ENCODE measurements at places on chromosomes 12 and 14. TPM values are rescaled to one million over a fixed set of nuclear protein-coding genes. Genes with fewer than 3 reads are reported as not detected.
A peak's percentile ranks its signal among the peaks of the same experiment; 100 is the strongest.

HOXC13 gene
- not detected for polyA plus RNA-seq

GRCh38 chr14:104802394-104803184 is 1.7 kb downstream of the ZBTB42 start:
- no peak overlapping the region for H3K27ac ChIP-seq
- DNase-seq = no peak
- H3K4me1 ChIP-seq = peaks cover 20% of the 10 kb centered on the region
- H3K27me3 ChIP-seq = peaks cover 18% of the 10 kb centered on the region
- H3K4me3 ChIP-seq = no peak overlapping the region
- peaks cover 13% of the 10 kb centered on the region for H3K36me3 ChIP-seq

ALDH6A1 gene
- polyA plus RNA-seq = 36.8 TPM

TAS2R19 gene
- 2.3 TPM for polyA plus RNA-seq

- peaks cover 11% of the 10 kb centered on the region for H3K4me1 ChIP-seq
- H3K4me3 ChIP-seq = peak overlapping the region; percentile 67
- no peaks in the 10 kb centered on the region for H3K36me3 ChIP-seq
- peak; percentile 15 for DNase-seq
- H3K27ac ChIP-seq = peak overlapping the region; percentile 80
- no peaks in the 10 kb centered on the region for H3K27me3 ChIP-seq
Observed at GRCh38 chr14:93331728-93332396, 974 bp downstream of the BTBD7 start.

- no peaks in the 10 kb centered on the region for H3K27me3 ChIP-seq
- DNase-seq = no peak
- H3K27ac ChIP-seq = no peak overlapping the region
- H3K36me3 ChIP-seq = no peaks in the 10 kb centered on the region
Observed at GRCh38 chr12:5742258-5742657, 202.8 kb downstream of the ANO2 start.

GPX2 gene
- polyA plus RNA-seq = 0.43 TPM

PSME2 gene
- polyA plus RNA-seq = 112 TPM

TSPAN8 gene
- polyA plus RNA-seq = 1.2 TPM

GRCh38 chr14:38138473-38139138 is 69.1 kb upstream of the SSTR1 start:
- no peak overlapping the region for H3K27ac ChIP-seq
- no peaks in the 10 kb centered on the region for H3K36me3 ChIP-seq
- no peak for DNase-seq
- no peak overlapping the region for H3K4me3 ChIP-seq
- H3K27me3 ChIP-seq = no peaks in the 10 kb centered on the region
- no peaks in the 10 kb centered on the region for H3K4me1 ChIP-seq

- H3K4me3 ChIP-seq = no peak overlapping the region
- H3K27me3 ChIP-seq = no peaks in the 10 kb centered on the region
- H3K36me3 ChIP-seq = no peaks in the 10 kb centered on the region
- H3K4me1 ChIP-seq = no peaks in the 10 kb centered on the region
- no peak overlapping the region for H3K27ac ChIP-seq
Observed at GRCh38 chr14:37142835-37143401, 29.5 kb downstream of the SLC25A21 start.

HHIPL1 gene
- polyA plus RNA-seq = 5.1 TPM

- H3K27ac ChIP-seq = no peak overlapping the region
- DNase-seq = no peak
- H3K4me1 ChIP-seq = no peaks in the 10 kb centered on the region
- no peaks in the 10 kb centered on the region for H3K27me3 ChIP-seq
- no peak overlapping the region for H3K4me3 ChIP-seq
Observed at GRCh38 chr12:101927036-101927435, 49.7 kb downstream of the DRAM1 start.

GRCh38 chr14:32012062-32012461 is 65.0 kb upstream of the ARHGAP5 start:
- no peak for DNase-seq
- H3K27me3 ChIP-seq = no peaks in the 10 kb centered on the region
- no peaks in the 10 kb centered on the region for H3K36me3 ChIP-seq
- H3K4me1 ChIP-seq = peaks cover 4% of the 10 kb centered on the region

RPL10L gene
- polyA plus RNA-seq = not detected

DNA sequence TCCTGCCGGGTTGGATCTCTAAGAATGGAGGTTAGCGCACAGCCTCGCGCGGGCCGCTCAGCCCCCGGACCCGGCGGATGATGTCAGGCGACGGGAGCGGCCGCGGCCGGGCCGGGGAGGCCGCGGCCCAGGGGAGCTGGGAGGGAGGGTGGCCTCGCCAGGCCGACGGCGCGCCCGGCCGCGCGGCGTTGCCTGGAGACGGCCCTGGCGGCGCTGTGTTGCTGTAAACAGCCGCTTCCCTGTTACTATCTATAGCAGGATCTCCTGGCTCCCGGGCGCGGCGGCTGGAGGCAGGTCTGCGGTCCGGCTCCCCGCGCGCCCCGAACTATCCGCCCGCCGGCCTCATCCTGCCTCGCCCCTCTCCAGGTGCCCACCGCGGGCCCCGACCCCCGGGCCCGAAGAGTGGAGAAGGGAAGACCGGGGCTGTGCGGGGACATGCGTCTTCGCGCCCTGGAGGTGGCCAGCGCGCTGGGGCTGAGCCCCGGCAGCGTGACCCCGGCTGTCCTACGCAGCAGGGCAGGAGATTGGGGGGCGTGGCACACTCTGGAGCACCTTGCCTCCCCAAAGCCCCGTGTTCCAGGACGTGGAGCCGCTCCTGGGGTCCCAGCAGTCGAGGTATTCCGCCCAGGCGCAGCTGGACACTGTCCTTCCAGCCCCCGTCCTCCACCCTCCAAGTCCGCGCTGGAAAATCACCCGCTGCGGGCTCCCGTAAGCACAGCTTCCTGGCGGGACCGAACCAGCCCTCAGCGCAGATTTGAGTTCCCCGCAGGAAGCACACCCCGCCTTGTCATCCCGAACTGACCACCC is 1.4 kb upstream of the FOS start:
- peak; percentile 59 for DNase-seq
- H3K27me3 ChIP-seq = peaks cover 3% of the 10 kb centered on the region
- peak overlapping the region; percentile 98 for H3K27ac ChIP-seq
- peaks cover 11% of the 10 kb centered on the region for H3K36me3 ChIP-seq
- peak overlapping the region; percentile 99 for H3K4me3 ChIP-seq
- peaks cover 54% of the 10 kb centered on the region for H3K4me1 ChIP-seq

PRB2 gene
- not detected for polyA plus RNA-seq

DNA sequence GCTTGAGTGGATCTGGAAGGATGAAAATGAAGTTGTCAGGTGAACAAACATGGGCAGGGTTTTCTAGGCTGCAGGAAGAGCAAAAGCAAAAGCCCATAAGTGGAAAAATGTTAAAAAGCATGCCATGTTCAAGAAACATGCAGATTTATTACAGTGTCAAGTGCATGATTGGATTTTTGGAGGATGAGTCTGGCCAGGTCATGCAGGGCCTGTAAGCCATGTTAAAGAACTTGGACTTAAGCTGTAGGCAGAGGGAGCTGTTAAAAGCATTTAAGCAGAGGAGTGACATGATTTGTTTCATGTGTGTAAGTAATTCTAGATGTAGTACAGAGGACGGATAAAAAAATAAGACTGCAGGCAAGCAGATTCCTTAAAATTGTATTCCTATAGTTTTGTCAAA is 16.3 kb upstream of the SINHCAF start:
- no peak overlapping the region for H3K4me3 ChIP-seq
- no peaks in the 10 kb centered on the region for H3K27me3 ChIP-seq
- no peak for DNase-seq
- H3K27ac ChIP-seq = no peak overlapping the region
- H3K36me3 ChIP-seq = no peaks in the 10 kb centered on the region

DNA sequence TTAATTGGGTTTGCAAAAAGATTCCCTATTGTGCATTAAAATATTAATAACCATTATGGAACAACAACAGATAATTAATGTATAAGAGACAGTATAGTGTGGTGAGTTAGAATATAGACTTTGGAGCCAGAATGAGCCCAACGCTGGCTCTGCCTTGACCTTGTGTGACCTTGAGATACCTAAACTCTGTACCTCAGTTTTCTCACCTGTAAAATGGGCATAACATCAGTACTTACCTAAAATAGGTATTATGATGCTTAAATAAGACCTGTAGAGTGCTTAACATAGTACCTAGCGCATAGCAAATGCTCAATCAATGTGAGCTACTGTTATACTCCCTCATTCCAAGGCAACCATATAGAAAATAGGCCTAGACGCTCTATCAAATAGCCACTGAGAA is 90.9 kb upstream of the TTC7B start:
- H3K27ac ChIP-seq = no peak overlapping the region
- H3K27me3 ChIP-seq = no peaks in the 10 kb centered on the region
- no peak overlapping the region for H3K4me3 ChIP-seq
- no peak for DNase-seq

DNA sequence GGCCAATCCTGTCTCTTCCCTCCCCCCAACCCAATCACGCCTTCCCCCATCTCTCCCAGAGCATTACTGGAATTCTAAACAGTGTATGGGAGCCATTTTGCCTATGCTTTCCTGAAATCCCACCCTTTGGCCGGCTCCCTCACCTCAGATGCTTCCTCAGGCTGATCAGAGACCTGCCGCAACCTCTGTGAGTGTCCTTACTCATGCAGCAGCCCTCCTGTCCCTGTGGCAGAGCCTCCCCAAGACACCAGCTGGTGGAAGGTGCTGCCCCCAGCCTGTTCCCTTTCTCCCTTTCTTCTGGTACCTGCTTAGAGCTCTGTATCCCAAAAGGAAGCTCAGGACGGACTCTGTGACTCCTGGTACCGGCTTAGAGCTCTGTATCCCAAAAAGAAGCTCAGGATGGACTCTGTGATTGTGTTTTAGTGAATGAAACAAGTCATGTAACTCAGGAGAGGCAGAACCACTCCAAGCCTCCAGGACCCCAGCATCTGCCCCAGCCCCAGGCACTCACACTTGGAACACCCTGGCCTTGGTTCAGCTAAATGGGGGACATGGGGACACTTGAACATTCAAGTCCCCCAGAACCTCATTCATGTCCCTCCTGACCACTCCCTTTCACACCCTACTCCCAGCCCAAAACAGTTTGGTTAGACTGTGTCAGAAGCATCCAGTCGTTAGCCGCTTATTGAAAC is 29.3 kb upstream of the RIN3 start:
- H3K4me1 ChIP-seq = no peaks in the 10 kb centered on the region
- no peak overlapping the region for H3K4me3 ChIP-seq
- H3K27me3 ChIP-seq = no peaks in the 10 kb centered on the region
- H3K36me3 ChIP-seq = no peaks in the 10 kb centered on the region

GRCh38 chr14:69500736-69501135 is 16.2 kb downstream of the PLEKHD1 start:
- peaks cover 27% of the 10 kb centered on the region for H3K4me1 ChIP-seq
- peak; percentile 36 for DNase-seq
- no peak overlapping the region for H3K4me3 ChIP-seq
- H3K27ac ChIP-seq = peak overlapping the region; percentile 29
- H3K36me3 ChIP-seq = no peaks in the 10 kb centered on the region

- H3K27ac ChIP-seq = no peak overlapping the region
- DNase-seq = no peak
- H3K36me3 ChIP-seq = no peaks in the 10 kb centered on the region
- peaks cover 8% of the 10 kb centered on the region for H3K4me1 ChIP-seq
- no peak overlapping the region for H3K4me3 ChIP-seq
Observed at GRCh38 chr12:105935106-105935505, 203.6 kb downstream of the NUAK1 start.

GRCh38 chr12:1918081-1918883 is at the start of gene CACNA2D4:
TSS of gene CACNA2D4 (minus strand) at chr12:1918652. CDS start at chr12:1918473, 179 bp downstream.
- DNase-seq = peak; percentile 0
- no peak within 1 kb of the TSS for H3K4me3 ChIP-seq
- no peak within 1 kb of the TSS for H3K27ac ChIP-seq
- peaks cover 4% of the 10 kb centered on the region for H3K27me3 ChIP-seq
- H3K36me3 ChIP-seq = no peaks in the 10 kb centered on the region

DNA sequence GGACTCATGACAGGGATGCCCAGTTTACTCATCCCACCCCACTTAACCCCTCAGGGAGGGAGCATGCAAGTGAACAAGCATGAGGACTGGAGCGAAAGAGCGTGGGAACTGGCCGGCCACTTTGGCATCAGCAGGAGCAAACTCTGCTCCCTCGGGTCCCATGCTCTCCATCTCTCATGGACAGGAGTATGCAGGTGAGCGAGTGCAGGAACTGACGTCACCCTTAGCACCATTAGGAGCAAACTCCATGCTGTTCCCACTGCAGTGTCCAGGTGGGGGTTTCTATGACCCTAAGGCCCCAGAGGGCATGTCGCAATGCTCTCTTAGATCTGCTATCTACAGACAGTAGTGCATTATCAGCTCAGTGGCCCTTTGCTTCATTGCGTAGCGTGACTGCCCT is 821.8 kb upstream of the LRFN5 start:
- no peak overlapping the region for H3K4me3 ChIP-seq
- DNase-seq = no peak
- H3K27ac ChIP-seq = no peak overlapping the region
- H3K27me3 ChIP-seq = no peaks in the 10 kb centered on the region
- H3K36me3 ChIP-seq = no peaks in the 10 kb centered on the region
- no peaks in the 10 kb centered on the region for H3K4me1 ChIP-seq

- no peak overlapping the region for H3K4me3 ChIP-seq
- peaks cover 9% of the 10 kb centered on the region for H3K4me1 ChIP-seq
- DNase-seq = no peak
- no peaks in the 10 kb centered on the region for H3K36me3 ChIP-seq
Observed at GRCh38 chr12:115597157-115597712, 680.3 kb downstream of the MED13L start.

GRCh38 chr14:23009939-23010726 is at the start of gene C14orf93:
TSS of gene C14orf93 (minus strand) at chr14:23010143. CDS start at chr14:22999023, 11,120 bp downstream.
- H3K36me3 ChIP-seq = no peaks in the 10 kb centered on the region
- peak within 1 kb of the TSS; percentile 75 for H3K27ac ChIP-seq
- H3K27me3 ChIP-seq = no peaks in the 10 kb centered on the region

DNA sequence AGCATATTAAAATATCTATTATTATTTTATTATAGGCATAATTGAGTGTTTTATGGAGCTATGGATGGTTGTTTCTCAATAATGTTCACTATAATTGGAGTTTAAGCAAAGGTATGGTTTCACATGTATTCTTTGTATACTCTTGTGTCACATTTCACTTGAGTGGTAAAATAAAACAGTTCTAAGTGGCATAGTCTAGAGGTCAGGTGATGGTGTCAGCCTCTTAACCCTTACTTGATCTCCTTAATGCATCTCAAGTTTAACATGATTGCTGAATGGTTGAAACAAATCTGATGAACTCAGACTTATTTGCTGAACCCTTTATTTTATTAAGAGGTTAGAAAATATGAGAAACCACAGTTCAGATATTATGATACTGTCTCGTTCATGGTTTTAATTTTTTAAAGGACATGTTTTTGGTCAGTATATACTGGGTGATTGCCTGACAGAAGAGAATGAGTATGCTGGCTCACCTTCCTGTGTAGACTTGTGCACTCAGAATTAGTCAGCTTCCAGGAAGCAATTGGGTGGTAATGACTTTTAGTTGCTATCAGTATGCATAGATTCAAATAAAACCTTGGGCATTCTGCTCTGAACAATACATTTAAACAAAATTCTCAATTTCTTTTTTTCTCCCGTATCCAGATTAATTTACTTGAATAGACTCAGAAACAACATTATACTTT is 464.6 kb downstream of the PCNX1 start:
- no peaks in the 10 kb centered on the region for H3K36me3 ChIP-seq
- no peaks in the 10 kb centered on the region for H3K4me1 ChIP-seq
- H3K4me3 ChIP-seq = no peak overlapping the region

Data from spinal cord (tissue), 10 donors.